ENCODE measurements at places on chromosomes 16 and 17.
A peak's percentile ranks its signal among the peaks of the same experiment; 100 is the strongest.

DNA sequence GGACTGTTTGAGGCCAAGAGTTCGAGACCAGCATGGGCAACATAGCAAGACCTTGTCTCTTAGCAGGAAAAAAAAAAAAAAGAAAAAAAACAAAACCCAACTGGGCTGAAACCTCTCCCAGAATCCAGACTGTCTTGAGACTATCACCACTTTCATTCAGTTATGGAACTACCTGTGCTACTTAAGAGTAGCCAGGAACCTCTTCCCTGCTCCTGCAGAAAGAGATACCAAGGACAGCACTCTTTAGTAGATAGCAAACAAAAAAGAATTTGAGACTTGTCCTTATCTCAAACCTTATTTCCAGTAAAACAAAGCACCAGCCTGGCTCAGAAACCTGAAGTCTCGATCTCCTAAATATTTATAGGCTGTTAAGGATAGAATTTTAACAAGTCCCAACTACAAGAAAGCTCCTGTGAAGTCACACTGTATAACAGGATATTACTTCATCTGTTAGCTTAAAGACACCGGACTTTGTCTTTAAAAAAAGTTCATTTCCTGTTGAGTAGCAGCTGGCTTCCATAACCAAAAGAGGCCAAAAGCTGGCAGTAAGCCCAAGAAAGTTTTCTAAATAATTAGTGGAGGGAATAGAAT, 5.1 kb downstream of the CDR2 start:
- no peak for DNase-seq

- DNase-seq, result no peak
Measured at GRCh38 chr16:63652091-63652490, 1469.8 kb downstream of the CDH11 start.

DNA sequence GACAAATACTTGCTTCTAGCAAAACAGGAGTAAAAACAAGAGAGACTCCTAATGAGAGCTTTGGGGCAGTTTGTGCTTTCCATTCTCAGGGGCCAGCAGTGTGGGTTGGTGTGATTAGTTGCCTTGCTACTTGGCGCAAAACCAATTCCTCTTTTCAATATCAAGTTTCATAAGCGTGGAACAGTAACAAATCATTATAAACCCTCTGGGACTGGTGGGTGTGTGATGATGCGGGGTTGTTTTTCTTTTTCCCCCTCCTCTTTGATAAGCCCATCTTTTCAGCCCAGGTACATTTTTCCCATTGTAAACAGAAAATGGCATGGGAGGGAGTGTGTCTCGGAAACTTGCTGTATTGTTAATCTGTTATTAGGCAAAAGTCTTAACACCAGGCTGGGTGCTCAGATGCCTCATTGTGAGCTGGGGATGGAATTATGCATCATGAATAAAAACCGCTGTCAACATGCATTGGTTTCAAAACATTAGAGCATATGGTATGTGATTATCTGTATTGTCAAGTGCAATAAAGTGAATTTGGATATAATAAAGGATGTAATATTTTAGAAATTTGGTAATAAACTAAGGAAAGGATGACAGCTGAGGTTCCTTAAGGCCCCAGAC, 166.4 kb downstream of the CCDC182 start:
- no peak for DNase-seq

- DNase-seq, result no peak
Measured at GRCh38 chr17:14545156-14545906, 244.4 kb downstream of the HS3ST3B1 start.

GRCh38 chr17:28882154-28882895, 15.2 kb downstream of the FLOT2 start:
- DNase-seq, result no peak

DNA sequence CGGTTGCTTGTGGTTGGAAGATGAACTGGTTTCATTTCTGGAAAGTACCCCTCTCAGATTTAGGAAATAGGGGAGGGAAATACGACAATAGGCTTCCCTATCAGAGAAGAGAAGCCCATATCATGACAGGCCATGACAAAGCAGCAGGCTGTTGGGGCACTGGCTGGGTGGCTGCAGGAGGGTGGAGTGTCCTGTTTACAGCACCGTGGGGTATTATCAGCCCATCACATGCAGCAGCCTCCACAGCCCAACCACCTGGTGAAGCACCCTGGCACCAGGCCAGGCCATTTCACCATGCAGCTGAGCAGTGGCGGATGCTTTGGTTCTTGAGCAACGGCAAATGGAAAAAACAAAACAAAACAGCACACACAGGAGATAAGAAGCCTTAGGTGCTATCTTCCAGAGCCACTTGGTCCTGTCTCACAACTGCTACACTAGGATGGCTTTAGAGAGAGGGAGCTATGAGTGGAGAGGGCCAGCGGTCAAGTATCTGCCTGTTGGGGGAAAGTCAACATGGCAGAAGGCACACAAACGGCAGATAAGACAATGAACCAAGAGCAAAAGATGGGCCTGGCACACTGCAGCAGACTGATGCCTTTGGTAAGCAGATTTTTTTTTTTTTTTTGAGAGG, 24.2 kb downstream of the FAM117A start:
- DNase-seq, result no peak

DNA sequence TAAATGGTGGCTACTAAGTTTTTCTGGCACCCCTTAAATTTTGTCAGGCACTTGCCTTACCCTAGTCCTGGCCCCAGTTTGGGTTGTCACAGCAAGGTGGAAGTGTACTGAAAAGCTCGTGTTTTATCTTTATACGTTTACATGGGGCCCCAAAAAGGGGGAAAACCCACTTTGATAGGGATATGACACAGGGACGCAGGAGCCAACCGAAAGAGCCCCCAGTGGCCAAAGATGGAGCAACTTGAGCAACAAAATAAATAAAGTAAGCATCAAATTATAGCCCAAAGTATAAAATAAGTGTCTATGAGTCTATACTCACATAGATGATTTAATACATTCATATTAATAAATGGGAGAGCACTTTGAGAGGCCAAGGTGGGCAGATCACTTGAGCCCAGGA, 5.0 kb upstream of the CETP start:
- DNase-seq, result no peak

DNA sequence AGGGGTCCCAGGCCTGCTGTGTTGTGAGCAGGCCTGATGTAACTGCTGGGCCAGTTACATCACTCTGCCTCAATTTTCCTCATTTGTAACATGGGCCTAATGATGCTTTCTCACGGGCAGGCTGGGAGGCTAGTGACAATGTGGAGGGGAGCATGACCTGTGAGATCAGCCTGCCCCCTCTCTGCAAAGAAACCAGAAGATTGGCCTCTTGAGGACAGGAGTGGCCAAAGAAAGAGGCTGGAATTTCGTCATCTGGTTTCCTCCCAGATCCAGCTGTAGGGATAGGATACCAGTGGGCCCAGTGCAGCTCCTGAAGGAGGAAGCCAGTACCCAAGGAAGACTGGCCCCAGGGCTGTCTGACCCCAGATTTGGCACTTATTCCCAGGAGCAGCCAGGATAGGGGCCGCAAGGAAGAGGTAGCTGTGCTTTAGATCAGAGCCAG, 615 bp upstream of the SREBF1 start:
- no peak for DNase-seq

GRCh38 chr17:4720787-4721186, 10.4 kb downstream of the ARRB2 start:
- DNase-seq, result no peak

DNA sequence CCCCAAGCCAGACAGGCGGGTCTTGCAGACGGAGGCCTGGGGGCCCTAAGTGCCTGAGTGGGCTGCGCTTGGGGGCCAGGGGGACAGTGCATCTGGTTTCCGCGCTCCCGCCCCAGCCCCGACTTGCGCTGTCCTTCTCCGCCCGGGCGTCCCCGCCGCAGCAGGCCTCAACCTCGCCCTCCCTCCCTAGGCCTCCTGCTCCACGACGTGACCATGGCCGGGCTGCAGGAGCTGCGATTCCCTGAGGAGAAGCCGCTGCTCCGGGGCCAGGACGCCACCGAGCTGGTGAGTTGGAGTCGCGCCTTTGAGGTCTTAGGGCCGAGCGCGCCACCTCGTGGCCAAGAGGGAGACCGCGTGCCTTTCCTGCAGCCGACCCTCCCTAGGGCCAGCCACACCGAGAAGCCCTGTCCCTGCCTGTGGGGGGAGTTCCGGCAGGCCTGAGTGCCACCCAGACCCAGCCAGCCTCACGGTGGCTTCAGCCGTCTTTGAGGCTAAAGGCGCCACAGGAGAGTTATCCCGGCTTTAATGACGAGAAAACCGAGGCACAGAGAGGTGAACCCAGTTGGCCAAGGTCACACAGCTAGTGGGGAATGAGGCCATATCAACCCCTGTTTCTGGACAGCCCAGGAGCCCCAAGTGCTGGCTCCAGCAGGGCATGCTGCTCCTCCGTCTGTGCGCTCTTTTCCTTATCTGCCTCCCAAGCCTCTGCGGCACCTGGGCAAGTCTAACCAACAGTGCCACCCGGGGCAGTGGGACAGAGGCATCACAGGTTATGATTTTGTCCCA, 12.2 kb upstream of the NDRG4 start:
- DNase-seq, result peak; percentile 82

GRCh38 chr17:78268951-78269905, 37.8 kb downstream of the TMEM235 start:
- no peak for DNase-seq

GRCh38 chr16:71564335-71564967, 12.4 kb downstream of the TAT start:
- no peak for DNase-seq

GRCh38 chr17:54007855-54008254, 185.1 kb downstream of the KIF2B start:
- no peak for DNase-seq

GRCh38 chr17:1592751-1593629, 30.4 kb upstream of the PITPNA start:
- DNase-seq, result no peak

GRCh38 chr17:39591958-39592954, 15.5 kb downstream of the NEUROD2 start:
- peak; percentile 55 for DNase-seq

- DNase-seq, result no peak
Measured at GRCh38 chr17:65772989-65773388, 211.5 kb upstream of the AXIN2 start.

DNA sequence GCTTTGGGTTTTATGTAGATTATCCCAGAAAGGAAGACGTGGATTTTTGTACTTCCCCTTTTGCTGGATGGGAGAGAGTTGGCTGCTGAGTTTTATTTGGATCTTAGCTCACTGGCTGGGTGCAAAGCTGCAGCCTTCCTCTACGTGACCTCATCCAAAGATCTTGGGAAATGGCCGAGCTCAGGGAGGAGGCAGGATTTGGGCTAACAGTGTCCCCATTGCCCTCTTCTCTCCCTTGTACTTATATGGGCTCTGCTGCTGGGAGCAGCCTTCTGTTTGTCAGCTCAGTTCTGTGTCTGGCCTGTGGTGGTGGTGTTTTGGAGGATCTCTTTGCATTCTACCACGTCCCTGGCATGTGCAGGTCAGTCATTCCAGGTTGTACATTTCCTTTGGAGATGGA, 2.0 kb downstream of the AOC3 start:
- DNase-seq, result no peak

GRCh38 chr16:55559933-55560516, 6.5 kb upstream of the CAPNS2 start:
- DNase-seq, result no peak

DNA sequence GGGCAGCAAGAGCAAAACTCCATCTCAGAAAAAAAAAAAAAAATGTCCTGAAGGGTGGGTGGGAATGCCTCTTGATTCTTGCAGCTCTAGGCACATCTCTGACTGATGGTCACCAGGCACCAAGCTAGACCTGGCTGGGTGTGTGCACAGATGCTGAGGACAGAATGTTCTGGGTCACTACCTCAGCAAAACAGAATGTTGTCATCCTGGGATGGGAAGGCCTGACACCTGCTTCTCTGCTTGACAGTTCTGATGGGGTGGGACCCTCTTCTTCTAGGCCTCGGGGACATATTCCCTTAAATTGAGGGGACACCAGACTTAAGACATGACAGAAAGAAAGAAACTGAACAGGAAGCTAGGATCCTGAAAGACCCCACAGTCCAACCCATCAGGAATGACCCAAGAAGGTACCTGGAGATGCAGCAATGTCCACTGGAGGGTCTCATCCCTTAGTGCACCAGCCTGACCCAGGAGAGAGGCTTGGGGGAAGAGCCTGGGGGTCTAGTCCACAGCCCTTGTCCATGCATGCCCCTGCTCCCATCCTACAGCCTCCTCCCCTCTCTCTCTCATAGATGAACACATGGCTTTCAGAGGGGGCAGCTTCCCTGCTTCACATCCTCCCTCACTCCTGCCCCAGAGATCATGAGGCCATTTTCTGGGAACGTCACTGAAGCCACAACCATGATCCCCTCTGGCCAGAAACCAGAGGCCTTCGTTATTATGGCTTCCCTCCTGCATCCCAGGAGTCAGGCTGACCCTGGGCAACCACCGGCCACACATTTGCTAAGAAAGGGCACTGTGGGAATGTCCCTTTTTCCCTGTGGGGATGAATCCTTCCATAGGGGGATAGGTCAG, 3.8 kb upstream of the STAT5B start:
- DNase-seq, result no peak

GRCh38 chr17:42142371-42142896, 12.4 kb downstream of the RAB5C start:
- no peak for DNase-seq

- no peak for DNase-seq
Measured at GRCh38 chr17:76088041-76088867, 9.3 kb downstream of the ZACN start.

DNA sequence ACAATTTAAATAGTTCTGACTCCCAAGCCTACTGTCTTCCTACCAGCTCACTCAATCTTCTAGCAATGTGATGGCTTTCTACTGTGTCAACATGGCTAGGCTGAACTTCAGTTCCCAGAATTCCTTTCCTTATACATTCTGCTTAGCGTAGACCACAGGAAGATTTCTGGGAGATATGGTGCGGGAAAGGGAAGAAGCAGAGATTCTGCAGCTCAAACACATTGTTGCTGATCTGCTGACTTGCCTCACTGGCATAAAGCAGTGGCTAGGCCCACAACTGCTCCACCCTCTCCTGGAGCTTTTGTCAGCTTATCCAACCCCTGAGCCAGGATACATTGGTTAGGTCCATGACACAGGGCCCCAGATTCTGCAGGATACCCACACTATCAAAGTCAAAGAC, 58.8 kb downstream of the GAS7 start:
- no peak for DNase-seq

- DNase-seq, result no peak
Measured at GRCh38 chr16:56617212-56618085, 8.1 kb upstream of the MT1E start.

GRCh38 chr17:58279016-58279711, 1.6 kb downstream of the MPO start:
- no peak for DNase-seq

- DNase-seq, result no peak
Measured at GRCh38 chr16:83205896-83206295, 579.1 kb downstream of the CDH13 start.

DNA sequence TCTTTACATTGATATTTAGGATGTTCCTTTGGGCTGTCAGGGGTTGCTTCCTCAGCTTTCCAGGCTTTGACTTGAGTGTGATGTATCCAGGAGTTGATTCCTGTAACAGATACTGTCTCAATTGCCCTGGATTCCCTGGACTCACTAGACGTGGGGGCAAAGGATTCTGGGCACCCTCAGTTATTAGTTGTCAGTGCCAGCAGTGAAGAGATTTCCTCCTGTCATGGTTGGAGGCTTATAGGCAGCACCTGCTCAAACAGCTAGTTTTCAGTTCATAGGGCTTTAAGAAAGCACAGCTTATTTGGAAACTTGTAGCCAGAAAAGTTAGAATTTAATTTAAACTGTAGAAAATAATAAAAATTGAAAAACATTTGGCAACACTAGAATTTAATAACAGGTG, 9.5 kb upstream of the B4GALNT2 start:
- no peak for DNase-seq

Data from RWPE1 (cell line).